Skin of body (tissue), 3 donors: ENCODE measurements at places on chromosomes 2 and 18. TPM values are rescaled to one million over a fixed set of nuclear protein-coding genes. Genes with fewer than 3 reads are reported as not detected.

GPR155 gene
- 5.8 TPM for total RNA-seq

WDR7 gene
- 27.0 TPM for total RNA-seq

PIK3C3 gene
- 38.3 TPM for total RNA-seq

C2orf72 gene
- total RNA-seq, result 0.39 TPM

GATA6 gene
- 2.2 TPM for total RNA-seq

ARHGEF4 gene
- total RNA-seq, result 19.9 TPM

RAB6C gene
- not detected for total RNA-seq

REG1B gene
- not detected for total RNA-seq

RETREG2 gene
- total RNA-seq, result 31.2 TPM

- DNase-seq, result no peak
Observed at GRCh38 chr2:220296174-220296573, 668.7 kb downstream of the SLC4A3 start.

GRCh38 chr2:180872255-180872654, 108.2 kb upstream of the UBE2E3 start:
- no peak for DNase-seq

DNA sequence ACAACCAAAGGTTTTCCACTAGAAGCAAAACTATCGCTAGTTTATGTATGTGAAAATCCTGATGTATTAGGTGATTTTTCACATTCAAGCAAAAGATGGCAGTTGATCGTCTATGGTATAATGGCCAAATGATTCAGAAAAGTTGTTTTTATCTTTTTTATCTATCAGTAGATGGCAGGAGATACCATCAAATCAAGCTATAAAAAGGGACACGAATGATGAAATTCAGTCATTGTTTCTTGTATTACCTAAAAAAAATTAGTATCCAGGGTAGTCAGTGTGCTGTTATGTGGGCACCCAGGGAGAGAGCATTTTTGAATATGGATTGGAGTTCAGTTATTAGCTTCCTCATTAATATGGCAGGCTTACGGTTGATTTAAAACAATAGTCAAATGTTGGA, 22.9 kb upstream of the CAVIN2 start:
- no peak for DNase-seq

DNA sequence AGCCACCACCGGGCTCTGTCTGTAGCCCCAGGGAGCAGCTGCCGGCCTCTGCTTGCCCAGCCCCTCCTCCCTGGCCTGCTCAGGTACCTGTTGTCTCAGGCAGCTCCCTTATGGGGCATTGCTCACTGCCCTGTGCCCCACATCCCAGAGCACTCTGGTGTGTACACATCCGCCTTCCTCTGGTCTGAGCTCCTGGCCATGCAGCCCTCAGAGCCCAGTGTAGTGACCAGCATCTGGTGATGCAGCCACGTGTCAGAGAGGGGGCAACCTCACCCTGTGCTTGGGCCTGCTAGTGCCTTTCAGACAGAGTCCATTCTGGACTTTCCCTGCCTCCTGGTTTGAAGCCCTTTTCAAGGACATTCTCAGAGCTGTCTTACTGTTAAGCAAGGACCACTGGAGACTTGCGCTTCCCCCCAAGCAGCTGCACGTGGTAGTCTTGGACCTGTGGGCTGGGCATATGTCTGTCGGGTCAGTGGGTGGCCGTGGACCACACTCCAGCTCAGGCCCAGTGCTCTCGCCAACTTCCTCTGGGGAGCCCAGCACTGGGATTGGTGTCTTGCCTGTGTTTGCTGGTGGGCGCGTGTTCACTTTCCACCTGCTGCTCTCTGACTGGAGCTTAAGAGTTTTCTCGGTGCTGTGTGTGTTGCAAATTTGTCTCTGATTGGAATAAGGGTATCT, 30.7 kb downstream of the DGKD start:
- DNase-seq, result no peak

DNA sequence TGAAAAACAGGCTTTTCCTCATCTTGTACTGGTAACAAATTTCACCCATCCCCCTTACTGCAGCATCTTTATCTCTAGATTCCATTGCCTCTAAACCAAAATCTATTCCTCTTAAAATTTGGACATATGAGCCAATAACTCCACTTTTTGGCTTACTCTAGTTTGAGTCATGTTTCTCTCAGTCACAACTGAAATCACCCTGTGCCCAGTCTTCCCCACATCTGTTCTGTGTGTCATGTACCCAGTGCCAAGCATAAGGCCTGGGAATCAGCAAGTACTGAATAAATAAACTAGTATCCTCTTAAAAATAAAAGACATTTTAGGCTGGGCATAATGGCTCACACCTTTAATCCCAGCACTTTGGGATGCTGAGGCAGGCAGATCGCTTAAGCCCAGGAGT, 20.8 kb upstream of the CHN1 start:
- no peak for DNase-seq

GRCh38 chr2:170243118-170243837, 65.3 kb downstream of the MYO3B start:
- no peak for DNase-seq

- no peak for DNase-seq
Observed at GRCh38 chr2:170680172-170680941, 34.8 kb upstream of the SP5 start.

- no peak for DNase-seq
Observed at GRCh38 chr2:161982548-161983330, 91.3 kb downstream of the DPP4 start.

GRCh38 chr2:85173909-85174308, 40.7 kb downstream of the TCF7L1 start:
- no peak for DNase-seq

- DNase-seq, result no peak
Observed at GRCh38 chr2:13113002-13113401, 396.3 kb downstream of the TRIB2 start.

DNA sequence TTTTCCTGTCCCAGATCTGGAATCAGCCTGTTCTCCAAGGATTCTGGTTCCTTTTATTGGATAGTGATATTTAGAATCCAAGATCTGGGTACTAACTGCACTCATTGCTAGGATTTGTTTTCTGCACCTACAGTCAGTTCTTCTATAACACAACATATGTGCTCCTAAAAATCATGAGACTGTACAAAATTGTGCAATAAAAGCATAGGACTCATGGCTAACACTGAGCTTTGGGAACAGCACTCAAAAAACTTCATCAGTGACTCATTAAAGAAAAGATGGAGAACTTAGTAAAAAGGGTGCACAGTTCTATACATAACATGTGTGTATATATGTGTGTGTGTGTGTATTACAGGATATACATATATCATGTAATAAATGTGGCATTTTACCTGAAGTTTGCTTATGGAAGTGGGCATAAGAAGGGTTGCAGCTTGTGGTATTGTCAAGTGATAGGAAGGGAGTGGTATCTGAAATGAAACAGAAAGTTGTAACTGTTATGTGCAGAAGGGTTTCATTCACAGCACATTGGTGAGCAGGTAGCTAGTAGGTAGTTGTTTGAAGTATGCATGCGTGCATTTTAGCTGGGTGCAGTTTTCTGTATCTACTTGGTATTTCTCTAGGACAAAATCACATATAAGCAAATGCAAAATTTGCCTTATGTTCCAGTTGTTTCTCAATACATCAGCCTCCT, 5.9 kb upstream of the SCYGR2 start:
- no peak for DNase-seq

DNA sequence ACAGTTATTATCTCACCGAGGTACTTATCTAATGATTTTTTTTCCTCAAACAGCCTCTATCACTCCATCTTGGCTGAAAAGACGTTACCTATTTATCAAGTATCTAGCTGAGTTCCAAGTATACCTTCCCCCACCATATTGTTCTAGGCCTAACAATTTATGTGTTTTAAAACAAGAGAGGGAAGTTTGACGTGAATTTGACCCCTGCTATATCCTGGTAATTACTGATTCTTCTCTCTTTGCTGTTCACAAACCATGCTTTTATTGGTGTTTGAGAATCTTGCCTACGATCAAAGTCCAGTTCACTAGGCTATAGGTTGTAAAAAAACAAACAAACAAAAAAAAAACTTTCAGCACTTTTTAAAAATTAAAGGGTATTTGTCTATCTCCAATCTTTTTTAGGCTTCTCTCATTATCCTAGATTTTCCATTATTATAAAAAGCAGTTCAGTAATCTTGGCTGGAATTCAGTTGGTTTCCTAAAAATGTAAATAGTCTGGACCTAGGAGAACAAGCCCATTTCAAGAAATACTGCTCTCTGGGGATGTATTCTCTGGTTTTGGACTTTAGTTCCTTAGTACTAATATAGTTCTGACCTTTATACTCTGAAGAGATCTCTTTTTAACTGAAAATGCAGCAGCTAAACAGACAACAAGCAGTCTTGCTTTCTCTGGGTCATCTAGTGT, 505.4 kb downstream of the CPS1 start:
- DNase-seq, result peak; percentile 18

DNA sequence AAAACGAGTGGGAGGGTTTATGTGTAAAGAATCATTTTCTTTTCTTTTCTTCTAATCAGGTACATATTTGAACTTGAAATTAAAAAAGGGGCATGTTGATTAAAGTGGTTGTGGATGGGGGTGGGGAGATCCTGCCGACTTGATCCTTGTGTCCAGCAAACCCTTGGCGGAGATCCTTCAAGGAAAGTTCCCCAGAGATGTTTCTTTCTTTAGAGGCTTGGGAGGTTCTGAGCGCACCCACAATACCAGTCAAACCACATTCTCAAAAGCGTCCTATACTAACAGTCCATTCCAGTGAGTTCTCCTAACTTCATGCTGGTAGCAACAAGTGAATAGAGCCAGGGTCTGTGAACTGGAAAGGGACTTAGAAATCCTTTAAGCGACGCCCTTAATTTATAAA, 49.2 kb downstream of the MYCN start:
- DNase-seq, result no peak

- DNase-seq, result no peak
Observed at GRCh38 chr2:109185338-109185737, 56.3 kb downstream of the SH3RF3 start.

- no peak for DNase-seq
Observed at GRCh38 chr2:15076668-15077067, 444.2 kb downstream of the LRATD1 start.

DNA sequence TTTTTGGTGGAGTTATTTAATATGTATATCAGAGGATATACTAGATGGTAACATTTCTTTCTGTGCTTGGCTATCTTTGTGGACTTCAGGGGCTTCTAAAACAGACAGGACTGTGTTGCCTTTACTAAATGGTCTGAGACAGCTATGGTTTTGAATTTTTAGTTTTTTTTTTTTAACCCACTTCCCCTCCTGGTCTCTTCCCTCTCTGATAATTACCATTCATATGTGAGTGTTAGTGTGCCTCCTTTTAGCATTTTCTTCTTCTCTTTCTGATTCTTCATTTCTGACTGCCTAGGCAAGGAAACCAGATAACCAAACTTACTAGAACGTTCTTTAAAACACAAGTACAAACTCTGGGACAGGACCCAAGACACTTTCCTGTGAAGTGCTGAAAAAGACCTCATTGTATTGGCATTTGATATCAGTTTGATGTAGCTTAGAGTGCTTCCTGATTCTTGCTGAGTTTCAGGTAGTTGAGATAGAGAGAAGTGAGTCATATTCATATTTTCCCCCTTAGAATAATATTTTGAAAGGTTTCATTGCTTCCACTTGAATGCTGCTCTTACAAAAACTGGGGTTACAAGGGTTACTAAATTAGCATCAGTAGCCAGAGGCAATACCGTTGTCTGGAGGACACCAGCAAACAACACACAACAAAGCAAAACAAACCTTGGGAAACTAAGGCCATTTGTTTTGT, 52.7 kb downstream of the SMAD4 start:
- DNase-seq, result no peak

DNA sequence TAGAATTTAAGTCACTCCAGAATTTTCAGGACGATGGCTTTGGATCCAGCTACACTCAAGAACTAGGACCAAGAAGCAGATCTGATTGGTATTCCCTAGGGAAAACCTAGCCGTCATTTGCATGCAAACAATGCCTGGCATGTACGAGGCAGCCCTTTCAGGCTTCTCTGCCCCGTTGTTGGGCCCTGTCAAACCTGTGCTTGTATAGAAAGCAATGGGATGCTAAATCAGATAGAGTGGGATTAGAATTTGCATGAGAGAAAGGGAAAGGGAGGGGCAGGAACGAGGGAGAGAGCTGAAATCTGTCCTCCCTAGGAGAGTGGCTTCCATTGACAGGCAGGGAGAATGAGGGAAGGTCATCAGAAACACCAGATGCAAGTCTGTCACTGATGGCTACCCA, 28.6 kb downstream of the ARID5A start:
- no peak for DNase-seq

GRCh38 chr2:197137826-197138477, 172.6 kb downstream of the ANKRD44 start:
- DNase-seq, result no peak

- DNase-seq, result no peak
Observed at GRCh38 chr2:240502059-240502429, 55.7 kb downstream of the ANKMY1 start.

- DNase-seq, result no peak
Observed at GRCh38 chr2:2021995-2022394, 277.7 kb upstream of the PXDN start.

DNA sequence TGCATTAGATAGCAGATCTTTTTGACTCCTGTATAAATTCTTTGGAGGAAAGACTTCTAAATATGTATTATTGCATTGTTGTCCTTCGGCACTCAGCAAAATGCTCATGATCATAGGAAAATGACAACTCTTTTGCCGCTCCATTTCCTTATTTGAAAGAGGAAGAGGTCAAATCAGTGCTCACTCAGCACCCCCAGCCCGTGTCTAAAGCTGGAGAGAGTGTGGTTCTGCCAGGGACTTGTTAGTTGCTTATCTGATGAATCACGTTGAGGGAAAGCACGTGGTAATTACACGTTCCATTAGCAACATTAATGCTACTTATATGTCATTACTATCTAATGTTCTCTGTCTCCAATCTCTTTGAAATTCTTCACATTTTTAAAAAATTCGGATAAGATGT, 46.0 kb upstream of the MBP start:
- no peak for DNase-seq

GRCh38 chr2:42917425-42917927, 125.1 kb upstream of the HAAO start:
- DNase-seq, result peak; percentile 76

DNA sequence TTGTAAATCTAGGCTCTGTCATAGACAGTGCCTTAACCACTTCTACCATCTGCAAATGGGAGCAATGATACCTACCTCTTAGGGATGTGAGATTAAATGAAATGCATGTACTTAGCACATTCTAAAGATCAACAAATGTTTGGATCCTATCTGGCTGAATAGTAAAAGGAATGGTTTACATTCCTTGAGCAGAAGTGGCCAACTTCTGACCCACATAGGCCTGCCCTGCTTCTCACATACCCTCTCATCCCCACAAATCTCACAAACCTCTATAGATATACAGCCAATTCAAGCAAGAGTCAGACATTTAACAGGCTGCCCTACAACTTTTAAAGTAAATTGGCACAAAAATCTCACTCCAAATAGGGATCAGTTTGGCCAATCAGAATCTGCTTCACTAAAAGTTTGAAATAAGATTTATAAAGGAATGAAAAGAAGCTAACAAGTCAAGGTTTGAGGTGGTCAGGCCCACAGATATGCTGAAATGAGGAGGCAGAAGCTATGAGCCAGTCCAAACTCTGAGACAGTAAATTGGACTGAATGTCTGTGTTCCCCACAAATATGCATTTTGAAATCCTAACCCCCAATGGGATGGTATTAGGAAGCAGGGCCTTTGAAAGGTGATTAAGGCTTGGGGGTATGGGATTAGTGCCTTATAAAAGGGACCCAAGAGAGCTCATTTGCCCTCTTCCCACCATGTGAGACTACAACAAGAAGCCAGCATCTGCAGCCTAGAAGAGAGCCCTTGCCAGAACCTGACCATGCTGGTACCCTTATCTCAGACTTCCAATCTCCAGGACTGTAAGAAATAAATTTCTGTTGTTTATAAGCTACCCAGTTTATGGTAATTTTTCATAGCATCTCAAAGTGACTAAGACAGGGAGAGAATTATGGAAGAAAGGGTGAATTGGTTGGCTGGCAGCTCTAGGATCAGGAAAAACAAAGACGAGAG, 227.8 kb upstream of the RBMS1 start:
- no peak for DNase-seq

GRCh38 chr2:238653431-238654109, 194.3 kb upstream of the TWIST2 start:
- no peak for DNase-seq
